ENCODE measurements at places on chromosomes 1 and 21.

DNA sequence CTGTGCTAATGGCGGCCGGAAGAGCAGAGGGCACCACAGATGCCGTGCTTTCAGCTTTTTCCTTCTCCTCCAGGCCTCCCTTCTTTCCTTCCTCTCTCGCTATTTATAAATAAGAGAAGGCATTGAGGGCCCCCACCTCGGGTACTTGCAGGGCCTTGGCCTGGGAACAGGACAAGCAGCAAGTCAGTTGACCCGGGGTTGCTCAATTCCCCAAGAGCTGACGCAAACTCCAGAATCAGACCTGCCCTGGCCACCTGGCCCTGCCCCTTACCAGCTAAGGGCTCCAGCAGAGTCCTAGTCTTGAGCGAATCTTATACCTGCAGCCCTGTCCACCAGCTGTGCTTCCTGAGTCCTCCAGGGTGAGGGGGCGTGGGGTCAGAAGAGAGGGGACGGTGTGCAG lies 13.5 kb downstream of the TNFRSF1B start:
- DNase-seq = no peak

DNA sequence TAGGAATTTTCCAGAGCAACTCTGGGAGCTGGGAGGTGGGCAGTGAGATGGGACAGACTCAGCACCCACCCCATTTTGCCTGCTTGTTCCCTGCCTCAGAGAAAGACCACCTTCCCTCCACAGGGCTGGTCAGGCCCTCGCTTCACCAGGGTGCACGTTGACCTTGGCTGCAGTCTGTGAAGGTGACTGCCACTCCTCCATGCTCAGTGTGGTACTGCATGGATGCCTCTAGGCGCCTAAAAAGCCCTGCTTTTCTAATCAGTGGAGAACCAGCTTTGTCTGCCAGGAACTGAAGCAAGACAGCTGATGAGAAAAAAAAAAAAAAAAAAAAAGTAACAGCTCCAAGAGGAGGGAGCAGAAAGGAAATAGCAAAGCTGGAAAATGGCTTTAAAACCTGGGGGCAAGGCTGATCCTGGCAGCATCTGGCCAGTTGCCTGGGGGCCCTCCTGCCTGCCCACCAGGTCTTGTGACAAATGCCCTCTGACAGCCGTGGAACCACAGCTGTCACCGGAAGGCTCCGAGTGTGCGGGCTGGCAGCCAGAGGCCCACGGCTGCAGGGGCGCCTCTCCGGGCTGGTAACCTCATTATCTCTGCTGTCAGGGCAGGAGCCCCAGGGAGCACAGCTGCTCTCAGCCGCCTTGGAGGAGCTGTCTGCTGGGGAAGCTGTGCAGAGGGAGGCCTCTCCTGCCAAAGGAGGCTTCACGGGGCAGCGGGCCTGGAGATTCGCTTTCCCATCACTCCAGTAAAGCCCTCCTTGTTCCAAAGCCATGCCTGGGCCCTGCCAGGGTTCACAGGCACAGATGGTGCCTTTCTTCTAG lies 13.7 kb downstream of the KIAA1614 start:
- no peak for DNase-seq

GRCh38 chr21:35581640-35582039 lies 478.7 kb downstream of the SETD4 start:
- DNase-seq = no peak

- no peak for DNase-seq
Measured at GRCh38 chr1:67988066-67988465, 62.4 kb downstream of the DIRAS3 start.

Measured in CD4-positive, alpha-beta T cell treated with Interleukin-4 for 4 hours (primary cell).